ENCODE measurements at places on chromosomes 4 and X.

- no peak for DNase-seq
Measured at GRCh38 chrX:132401935-132402334, 86.9 kb downstream of the MBNL3 start.

- DNase-seq: no peak
Measured at GRCh38 chr4:152243896-152244595, 291.8 kb downstream of the FBXW7 start.

GRCh38 chr4:139501927-139502899 is 48.3 kb downstream of the RAB33B start:
- DNase-seq: no peak

GRCh38 chr4:1402516-1403091 is 3.6 kb downstream of the NKX1-1 start:
- DNase-seq: no peak

DNA sequence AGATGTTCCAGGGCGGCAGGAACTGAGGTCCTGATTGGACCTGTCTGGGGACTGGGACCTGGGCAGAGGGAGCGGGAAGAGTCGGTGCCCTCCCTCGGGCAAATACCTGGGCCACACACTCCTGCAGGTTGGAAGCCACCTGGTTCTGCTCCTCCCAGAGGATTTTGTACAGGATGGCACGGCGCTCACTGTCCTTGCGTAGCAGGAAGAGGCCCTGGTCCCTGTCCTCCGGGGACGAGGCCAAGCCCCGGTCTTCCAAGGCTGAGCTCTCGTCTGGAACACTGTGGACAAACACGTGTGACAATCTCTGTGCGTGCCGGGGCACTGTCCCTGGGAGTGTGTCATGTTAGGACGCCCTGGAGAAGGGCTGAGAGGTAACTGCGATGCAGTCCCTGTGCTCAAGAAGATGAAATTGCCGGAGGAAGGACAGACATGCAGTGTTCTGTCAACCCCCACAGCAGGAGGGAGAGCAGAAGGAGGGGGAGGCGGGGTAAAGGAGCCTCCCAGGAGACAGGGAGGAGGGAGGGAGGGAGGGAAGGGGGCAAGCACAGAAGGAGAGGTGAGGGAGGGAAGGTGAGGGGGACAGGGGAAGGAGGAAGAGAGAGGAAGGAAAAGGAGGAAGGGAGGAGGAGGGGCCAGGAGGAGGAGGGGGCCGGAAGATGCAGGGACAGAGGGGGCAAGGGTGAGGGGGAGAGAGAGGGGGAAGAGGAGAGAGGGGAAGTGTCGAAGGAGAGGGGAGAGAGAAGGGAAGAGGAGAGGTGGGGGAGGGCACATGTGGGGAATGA is 29.0 kb downstream of the PDHA1 start:
- DNase-seq: no peak

DNA sequence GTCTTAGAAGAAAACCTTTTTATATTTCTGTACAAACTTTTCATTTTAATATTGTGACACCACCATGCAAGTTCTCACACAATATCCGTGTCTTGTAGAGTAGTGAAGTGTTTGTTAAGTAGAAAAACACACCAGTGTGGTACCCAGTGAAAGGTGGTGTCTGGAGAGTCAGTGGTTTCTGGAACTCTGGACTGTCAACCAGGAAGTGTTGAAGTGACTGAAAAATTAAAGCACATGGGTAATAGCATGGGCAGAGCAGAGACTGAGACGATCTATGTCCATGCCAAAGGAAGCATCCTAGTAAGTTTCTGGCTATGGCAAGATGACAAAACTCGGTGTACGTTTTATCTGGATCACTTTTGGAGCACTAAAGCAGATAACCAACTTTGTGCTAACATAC is 22.2 kb downstream of the RAB9A start:
- DNase-seq: no peak

DNA sequence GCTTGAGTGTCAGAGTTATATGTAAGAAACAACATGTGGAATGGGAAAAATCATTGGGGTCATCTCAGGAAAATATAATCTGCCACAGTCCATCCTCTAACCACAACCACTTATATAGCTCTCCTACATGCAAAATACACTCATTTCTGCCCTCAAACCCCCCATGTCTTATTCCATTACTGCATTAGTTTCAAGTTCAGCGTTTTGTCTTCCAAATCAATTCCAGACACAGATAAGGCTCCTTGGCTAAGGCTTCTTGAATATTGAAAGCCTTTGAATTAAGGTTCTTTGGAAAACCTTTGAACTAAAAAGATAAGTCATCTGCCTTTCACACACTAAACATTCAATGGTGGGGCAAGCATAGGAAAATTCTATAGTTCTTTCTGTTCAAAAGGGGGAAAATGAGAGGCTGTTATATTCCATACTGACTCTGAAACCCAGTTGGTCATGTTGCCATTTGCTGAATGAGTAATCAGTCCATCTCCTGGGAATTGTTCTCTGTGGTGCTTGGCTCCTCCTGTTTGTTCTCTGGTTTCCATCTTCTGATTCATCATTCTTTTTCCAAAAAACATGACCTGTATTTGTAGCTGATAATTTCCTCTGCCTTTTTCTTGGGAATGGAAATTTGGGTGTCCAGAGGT is 218.7 kb downstream of the BMPR1B start:
- DNase-seq: peak; percentile 58

DNA sequence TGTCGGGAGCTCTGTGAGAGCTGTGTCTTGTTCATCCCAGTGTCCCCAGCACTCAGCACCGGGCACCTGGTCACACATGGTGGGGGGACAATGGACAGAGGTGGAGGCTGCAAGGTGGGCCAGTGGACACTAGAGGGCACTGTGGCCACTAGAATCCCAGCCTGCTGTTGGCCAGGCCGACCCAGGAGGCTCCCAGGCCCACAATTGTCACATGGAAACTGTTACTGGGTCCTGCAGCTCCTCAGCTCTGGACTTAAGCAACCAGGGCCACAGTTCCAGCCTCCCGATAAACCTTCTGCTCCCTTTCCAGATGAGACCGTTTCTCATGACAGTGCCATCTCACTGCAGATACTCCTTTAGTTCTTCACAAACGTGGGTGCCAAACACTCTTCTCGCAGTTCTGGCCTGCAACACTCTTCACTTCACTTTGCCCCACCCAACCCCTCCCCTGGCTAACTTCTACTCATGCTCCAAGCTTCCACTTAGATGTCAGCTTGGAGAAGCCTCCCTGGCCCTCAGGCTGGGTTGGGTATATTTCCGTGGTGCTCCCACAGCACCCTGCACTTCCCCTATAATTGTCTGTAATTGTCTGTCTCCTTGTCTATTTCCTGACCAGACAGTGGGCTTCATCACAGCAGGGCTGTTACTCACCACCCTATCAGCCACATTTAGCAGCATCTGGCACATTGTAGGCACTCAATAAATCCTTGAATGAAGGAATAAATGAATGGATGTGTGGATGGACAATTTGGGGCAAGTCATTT is 3.5 kb upstream of the IQSEC2 start:
- DNase-seq: no peak

DNA sequence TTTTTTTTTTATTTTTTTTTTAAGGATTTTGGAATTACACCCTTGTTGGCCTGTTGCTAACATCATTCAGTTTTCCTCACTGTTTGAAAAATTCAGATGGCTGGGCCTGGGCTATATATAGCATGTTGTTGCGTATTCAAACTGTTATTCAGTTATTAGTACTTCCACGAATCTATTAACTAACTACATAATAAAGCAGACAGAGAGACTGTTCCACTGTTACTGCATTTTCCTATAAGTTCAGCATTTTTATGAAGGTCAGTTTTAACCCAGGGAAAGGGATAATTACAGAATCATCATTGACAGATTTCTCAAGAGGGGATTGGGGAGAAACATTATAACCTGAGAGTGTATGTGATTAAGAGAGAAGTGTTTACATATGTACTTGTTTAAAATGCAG is 3.1 kb downstream of the DOCK11 start:
- no peak for DNase-seq
